ENCODE measurements at places on chromosomes 1 and 21.

GRCh38 chr1:232553809-232554208 is 76.1 kb downstream of the SIPA1L2 start:
- DNase-seq = no peak

- DNase-seq = no peak
Observed at GRCh38 chr1:237341391-237341790, 299.4 kb downstream of the RYR2 start.

DNA sequence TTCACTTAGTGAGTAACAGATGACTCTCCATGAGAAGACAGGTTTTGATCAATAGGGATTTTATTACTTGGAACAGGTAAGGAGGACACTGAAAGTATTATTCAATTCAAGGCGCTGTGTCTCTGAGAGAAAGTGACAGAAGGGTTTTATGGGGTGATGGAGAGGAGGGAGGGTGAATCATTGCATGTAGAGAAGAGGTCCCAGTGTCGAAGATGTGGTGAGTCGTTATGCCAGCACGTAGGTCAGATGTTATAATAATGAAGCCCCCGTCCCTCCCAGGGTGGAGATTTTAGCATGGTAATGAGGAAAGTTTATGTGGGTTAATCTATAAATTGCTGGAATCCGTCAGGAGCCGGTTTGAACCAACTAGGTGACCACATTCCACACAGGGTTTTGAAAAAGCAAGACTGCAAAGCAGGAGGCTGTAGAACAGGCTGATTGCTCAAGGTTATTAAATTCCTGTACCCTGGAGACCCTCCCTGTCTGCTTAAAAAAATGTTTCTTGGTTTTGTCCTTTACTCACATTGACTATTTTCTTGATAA is 586.4 kb upstream of the TMPRSS15 start:
- no peak for DNase-seq

GRCh38 chr1:186829686-186830587 is 1.2 kb downstream of the PLA2G4A start:
- no peak for DNase-seq

- no peak for DNase-seq
Observed at GRCh38 chr1:23902321-23903278, 10.6 kb downstream of the CNR2 start.

DNA sequence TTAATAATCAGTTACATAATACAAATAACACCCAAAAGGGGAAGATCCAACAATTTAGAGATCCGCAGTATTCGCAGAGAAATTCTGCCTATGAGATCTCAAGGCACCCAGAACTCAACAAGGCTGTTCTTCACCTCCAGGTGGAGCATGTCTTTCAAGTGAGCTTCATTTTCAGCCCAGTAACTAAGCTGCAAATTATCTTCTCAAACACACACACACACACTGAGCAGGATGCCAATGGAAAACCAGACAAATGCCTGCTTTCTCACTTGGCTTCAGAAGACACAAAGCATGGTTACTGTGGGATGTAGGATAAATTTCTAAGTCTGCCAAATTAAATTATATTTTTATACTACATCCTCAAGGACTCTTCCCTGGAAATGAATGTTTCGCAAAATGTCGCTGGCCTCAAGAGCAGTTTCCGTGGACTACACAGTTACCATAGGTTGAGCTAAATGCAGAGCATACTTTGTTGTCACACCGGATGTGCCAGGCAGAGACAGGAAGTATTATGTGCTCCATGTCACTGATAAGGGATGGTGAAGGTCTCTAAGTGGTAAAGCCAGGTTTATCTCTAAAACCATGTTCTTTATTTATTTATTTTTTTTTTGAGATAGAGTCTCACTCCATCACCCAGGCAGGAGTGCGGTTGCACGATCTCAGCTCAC is 30.3 kb downstream of the UBR4 start:
- peak; percentile 10 for DNase-seq

DNA sequence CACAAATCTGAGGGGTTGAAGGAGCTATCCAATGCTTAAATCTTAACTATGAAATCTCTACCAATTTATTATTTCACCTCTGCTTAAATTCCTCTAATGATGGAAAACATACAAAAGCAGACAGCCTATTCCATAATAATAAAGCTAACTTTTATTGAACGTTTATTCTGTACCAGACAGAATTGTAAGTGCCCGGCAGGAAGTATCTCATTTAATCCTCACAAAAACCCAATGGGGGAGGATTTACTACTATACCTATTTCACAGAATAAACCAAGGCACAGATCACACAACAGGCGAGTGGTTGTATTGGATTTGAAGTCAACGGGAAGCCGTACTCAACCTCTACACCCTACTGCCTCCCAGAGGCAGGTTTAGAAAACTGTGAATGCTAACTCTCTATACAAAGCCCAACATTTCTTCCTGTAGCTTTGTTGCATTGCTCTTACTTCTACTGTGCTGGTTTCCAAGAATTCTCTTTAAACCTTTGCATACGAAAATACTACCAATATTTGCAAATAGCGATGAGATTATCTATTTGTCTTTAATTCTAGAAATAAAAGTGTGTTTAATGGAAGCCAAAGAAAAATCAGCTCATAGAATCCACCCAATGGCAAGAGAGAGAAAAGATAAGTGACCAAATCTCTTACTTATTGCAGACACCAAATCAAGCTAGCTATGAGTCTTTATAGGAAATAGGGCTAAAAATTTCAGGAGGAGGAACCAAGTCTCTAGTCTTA is 33.5 kb upstream of the C1orf53 start:
- no peak for DNase-seq

- DNase-seq = peak; percentile 12
Observed at GRCh38 chr1:86419277-86419903, 4.6 kb upstream of the CLCA2 start.

DNA sequence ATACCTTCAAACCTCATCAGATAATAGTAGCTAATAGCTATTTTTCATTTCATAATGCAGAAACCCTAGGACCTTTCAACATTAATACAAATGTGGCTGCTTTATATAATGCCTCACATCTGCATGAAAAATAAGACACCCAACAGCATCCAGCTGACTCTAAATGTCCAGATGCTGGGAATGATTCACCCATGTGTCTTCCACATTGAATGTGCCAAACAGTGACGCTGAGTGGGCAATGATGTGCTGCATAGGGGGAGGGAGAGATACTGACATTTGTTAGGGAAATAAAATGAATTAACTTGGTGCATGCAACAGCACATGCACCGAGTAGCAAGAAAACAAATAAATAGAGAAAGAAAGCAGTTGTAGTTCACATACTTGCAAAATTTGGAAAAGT is 199.3 kb downstream of the DSCAM start:
- DNase-seq = no peak

DNA sequence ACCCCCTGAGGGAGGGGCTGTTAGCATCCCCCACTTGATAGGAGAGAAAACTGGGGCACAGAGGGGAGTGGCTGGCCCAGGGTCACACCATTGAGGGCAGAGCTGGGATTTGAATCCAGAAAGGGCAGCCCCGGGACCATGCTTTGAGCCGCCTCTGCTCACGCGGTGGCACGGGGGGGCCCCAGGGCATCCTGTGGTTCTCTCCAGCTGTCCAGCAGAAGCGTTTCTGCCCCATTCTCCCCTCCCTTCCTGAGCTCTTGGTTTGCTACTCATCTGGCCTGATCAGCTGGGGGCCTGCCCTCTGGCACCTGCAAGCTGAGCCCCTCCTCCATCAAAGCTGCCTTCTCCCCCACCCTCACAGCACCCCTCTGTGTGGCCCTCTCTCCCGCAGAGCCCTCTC is 37.5 kb downstream of the FBXO2 start:
- no peak for DNase-seq

- DNase-seq = peak; percentile 55
Observed at GRCh38 chr1:2050461-2050792, 216 bp downstream of the PRKCZ start.

GRCh38 chr1:79323239-79324025 is 316.9 kb upstream of the ADGRL4 start:
- DNase-seq = no peak

DNA sequence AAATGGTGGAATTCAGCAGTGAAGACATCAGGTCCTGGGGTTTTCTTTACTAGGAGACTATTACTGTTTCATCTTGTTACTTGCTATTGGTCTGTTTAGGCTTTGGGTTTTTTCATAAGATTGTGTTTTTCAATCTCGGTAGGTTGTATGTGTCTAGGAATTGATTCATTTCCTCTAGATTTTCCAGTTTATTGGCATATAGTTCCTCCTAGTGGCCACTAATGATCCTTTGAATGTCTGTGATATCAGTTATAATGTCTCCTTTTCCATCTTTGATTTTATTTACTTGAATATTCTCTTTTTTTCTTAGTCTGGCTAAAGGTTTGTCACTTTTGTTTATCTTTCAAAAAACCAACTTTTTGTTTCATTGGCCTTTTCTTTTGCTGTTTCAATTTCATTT is 233.0 kb downstream of the RWDD3 start:
- no peak for DNase-seq

GRCh38 chr1:93453911-93454310 is 6.0 kb downstream of the FNBP1L start:
- DNase-seq = no peak

- DNase-seq = no peak
Observed at GRCh38 chr1:246726255-246726679, 2.1 kb downstream of the SCCPDH start.
